ENCODE measurements at places on chromosomes 11 and 22.
A peak's percentile ranks its signal among the peaks of the same experiment; 100 is the strongest.

DNA sequence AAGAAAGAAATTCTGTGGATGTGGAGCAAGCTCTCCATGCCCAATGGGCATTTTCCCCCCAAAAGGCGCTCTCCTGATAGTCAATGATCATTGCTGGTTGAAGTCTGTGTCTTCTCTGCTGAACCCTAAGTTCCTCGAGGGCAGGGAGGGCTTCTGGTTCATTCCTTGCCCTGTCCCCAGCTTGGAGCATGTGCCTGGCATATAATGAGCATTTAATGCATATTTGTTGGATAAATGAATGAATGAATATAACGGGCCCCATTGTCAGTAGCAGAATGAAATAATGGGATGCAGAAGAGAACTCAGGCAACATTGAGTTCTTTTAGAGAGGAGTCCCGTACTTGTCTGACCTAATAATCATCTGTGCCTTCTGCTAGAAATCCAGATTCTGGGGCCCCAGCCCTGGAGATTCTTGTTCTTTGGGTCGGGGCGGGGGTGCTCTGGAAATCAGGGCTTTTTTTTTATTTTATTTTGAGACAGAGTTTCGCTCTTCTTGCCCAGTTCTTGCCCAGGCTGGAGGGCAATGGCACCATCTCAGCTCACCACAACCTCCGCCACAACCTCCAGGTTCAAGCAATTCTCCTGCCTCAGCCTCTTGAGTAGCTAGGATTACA is 64.4 kb downstream of the CD82 start:
- peak; percentile 30 for DNase-seq

- no peak for DNase-seq
These were observed 269.8 kb upstream of the PDGFD start for GRCh38 chr11:104433751-104434150.

GRCh38 chr11:16856022-16856471 is 117.6 kb downstream of the C11orf58 start:
- DNase-seq, result no peak

DNA sequence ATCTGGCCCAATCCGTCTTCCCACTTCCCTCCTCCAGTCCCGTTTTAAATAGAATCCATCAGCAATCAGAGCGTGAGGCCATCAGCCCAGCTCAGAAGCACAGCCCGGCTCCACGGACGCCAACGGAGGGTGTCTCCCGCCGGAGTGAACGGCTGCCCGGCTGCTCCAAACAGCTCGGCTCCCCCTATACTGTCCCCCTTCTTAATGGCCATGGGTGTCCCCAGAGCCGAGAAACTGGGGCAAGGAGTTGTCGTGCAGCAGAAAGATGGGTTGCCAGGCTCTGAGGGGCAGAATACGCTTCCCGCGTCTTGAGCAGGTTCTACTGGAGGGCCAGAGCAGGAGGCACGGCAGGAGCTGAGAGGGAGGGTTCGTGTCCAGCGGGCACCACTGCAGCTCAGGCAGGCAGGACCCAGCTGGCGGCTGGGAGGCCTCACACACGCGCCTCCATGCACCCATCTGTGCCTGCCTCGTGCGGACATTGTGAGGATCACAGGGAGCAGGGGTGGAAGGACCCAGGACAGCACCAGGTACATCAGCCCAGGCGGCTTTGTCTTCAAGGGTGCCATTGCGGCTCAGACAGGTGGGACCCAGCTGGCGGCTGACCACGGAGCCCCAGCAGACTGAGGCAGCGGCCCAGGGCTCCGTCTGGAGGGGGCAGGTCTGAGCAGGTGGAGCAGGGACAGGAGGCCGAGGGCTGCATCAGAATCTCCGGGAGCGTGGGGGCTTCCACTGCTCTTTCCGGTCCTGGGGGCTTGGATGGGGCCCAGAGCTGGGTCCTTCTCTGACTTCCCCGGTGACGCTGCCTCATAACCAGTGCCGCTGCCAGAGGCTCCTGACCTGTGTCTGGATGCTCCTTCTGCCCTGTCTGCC is 882.7 kb downstream of the BRD1 start:
- DNase-seq, result no peak

All from hippocampal formation (tissue), 2 donors.